DMS53 (cell line): ENCODE measurements at places on chromosomes 3 and 15.
A peak's percentile ranks its signal among the peaks of the same experiment; 100 is the strongest.

DNA sequence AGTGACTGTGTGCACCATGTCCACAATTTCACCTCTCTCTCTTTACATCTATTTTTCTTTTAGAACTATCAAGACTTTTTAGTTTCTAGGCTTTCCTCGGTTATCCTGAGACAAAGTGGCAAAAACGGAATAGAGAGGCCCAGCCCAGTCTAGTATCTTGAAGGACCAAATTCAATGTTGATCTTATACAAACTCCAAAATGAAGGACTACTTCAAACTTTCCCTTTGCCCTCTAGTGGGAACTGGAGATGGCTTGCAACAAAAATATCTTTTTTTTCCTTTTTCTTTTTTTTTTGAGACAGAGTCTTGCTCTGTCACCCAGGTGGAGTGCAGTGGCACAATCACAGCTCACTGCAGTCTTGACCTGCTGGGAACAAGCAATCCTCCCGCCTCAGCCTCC lies 338.5 kb upstream of the UMPS start:
- no peak for DNase-seq

- DNase-seq, result peak; percentile 86
These were observed 31.2 kb downstream of the FOXB1 start for GRCh38 chr15:60035344-60035743.

DNA sequence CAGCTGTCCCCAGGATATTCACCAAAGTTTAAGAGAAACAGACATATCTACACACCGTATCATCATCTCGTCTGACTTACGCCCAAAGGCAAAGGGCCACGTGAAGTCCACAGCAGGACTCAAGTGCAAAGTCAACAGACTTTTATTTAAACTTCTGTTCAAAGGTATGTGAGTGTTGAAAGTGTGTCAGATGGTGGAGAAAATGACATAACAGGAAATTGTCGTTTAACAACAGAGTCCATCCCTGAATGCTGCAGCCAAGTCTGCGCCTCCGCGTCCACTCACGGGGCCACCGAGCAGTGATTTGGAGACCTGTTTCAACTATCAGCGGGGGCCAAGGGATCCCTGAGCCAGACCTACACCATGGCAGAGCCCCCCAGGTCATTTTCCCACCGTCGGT lies 165.6 kb downstream of the XXYLT1 start:
- DNase-seq, result peak; percentile 86

- DNase-seq, result no peak
These were observed 24.3 kb upstream of the HEG1 start for GRCh38 chr3:125080077-125080476.

GRCh38 chr3:71466483-71466882 lies 117.0 kb downstream of the FOXP1 start:
- no peak for DNase-seq
